Calu3 (cell line): ENCODE measurements at places on chromosomes 7 and 10. TPM values are rescaled to one million over a fixed set of nuclear protein-coding genes. Genes with fewer than 3 reads are reported as not detected.

- DNase-seq = no peak
Measured at GRCh38 chr7:26987338-26987737, 108.5 kb downstream of the HOXA1 start.

- no peak for DNase-seq
Measured at GRCh38 chr7:35676211-35676610, 18.7 kb downstream of the HERPUD2 start.

GRCh38 chr7:149787428-149788299, 14.3 kb upstream of the ZNF467 start:
- DNase-seq = no peak

GRCh38 chr10:97687785-97688781, 1.0 kb upstream of the AVPI1 start:
- DNase-seq = no peak

- DNase-seq = no peak
Measured at GRCh38 chr7:35386816-35387706, 133.2 kb upstream of the TBX20 start.

DNA sequence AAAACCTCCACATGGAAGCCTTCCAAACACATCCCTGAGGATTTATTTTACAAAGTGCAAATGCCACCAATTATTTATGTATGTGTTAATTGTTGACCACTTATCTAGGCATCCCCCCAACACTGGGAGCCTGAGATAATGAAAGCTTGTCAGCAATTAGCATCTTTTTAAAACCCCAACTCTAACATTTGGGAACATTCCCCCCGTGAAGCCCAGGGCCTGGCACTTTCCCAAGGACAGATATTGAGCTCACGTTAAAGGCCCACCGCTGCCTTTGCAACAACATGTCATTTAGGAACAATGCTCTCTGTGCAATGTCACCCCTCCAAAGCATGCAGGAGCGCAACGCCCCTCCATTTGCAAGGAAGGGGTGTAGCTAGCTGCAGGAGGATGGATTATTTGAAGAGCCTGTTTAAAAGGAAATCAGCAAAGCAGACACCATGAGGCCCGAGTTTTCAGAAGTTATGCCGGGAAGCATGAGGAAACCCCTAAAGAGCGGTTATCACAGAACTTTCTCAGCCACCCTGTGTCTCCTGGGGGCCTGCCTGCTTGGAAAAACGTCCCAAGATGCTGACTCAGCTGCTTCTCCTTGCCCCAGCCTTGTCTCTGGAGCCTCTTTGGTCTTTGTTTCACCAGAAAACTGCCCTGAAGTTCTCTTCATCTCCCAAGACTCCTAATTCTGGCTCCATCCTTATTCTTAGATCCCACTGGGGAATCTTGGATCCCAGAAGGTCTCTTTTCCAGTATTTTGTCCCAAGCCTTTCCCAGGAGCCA, 444.1 kb downstream of the GRID1 start:
- no peak for DNase-seq

DNA sequence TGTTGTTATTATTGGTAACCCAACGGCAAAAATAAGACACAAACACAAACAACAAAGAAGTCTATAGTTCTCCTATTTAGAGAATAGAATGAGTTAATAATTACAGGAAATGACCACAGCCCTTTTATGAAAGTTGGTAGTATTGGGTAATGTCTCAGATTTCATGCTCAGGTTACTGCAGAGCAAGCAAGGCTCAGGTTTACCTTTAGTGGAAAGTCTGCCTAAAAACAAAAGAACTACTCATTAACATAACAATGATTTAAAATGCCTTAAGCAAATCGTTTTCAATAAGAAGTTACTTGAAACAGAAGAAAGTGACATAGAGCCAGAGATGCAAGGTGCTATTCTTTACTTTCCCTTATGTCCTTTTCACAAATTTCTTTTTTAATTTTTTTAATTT, 441.2 kb downstream of the PLXDC2 start:
- no peak for DNase-seq

- DNase-seq = no peak
Measured at GRCh38 chr10:78426181-78426580, 392.5 kb downstream of the RPS24 start.

- no peak for DNase-seq
Measured at GRCh38 chr10:49617121-49618020, 3.5 kb downstream of the CHAT start.

DNA sequence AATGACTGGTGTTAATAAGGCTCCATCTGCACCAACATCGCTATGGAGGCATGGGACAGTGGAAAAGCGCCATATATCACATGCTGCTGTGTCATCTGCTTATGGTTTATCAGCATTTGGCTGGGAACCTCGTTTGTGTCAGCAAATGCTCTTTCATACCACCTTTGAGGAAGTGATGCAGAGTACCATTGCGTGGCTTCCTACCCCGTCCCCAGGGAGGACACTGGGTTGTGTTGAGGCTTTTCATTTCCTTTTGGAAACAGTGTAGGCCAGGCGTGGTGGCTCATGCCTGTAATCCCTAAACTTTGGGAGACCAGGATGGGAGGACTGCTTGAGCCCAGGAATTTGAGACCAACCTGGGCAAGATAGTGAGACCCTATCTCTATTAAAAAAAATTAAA, 6.8 kb downstream of the TACR2 start:
- no peak for DNase-seq

DNA sequence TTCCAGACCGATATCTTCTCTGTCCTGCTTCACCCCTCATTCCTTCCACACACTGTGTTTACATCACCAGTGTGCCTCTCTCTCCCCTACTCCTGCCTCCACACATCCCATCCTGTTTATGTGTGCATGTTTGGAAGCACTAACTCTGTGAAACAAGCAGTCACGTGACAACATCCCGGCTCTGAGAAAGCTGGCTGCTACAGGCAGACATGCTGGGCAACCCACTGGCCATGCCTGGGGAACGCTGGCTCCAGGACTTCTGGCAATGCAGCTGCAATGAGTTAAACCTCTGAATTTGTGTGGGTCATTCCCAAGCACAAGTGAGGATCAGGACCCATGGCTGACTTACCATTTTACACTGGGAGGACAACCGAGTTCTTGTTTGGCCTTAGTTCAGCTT, 74.0 kb downstream of the WNT2 start:
- DNase-seq = no peak

- no peak for DNase-seq
Measured at GRCh38 chr7:143914938-143915652, 13.1 kb upstream of the TCAF1 start.

DNA sequence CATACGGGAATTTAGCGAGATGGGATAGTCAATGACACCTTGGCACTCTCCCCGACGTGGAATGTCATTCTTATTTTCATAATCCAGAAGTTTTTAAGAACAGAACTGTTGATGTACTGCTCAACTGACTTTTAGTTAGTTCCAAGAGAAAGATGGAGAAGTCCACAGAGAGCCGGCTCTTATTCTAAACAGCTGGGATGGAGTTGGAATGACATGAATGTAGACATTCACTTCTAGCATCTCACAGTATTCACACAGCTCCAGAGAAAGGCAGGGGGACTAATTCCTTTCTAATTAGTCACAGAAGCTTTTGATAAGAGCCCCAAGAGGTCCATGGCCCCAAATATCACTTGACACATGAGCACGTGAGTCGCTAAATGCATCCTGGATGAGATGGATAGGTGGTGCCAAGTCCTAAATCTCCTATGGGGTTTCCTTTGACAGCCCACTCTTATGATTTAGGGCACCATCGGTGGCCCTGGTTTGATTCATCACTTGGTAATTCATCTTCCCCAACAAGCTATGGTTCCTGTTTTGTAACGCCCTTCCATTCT, 420.3 kb upstream of the AUTS2 start:
- DNase-seq = no peak

- peak; percentile 56 for DNase-seq
Measured at GRCh38 chr10:133379152-133379800, at the start of gene PAOX. Gene PAOX, plus strand, starts transcription at chr10:133379262. Its CDS starts 55 bp downstream, at chr10:133379317.

GRCh38 chr10:67834375-67834774, 3.6 kb downstream of the DNAJC12 start:
- DNase-seq = no peak

DNA sequence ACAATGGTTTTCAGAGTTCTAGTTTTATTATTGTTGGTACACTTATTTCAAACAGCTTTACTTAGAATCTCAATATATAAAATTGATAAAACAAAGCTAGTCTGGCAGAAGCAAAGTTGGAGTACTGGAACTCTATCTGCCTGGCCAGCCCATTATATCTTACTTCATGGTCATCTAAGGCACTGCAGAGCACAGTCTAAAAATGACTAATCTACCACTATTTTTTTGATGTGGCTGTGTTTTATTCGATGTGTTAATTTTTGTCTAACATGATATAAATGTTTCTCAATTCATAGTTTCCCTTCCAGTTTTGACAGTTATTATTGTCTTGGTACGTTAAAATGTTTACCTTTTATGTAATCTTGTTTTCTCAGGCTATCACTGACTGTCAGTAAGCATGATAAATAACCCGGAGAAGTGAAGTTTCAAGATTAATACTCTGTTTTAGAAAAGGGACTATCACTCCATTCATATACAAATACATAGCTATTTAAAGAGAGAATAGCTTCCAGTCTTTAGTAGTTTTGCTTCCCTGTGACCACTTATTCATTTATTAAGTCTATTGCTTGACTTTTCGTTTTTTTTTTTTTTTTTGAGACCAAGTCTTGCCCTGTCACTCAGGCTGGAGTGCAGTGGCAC, 60.6 kb upstream of the CSTF2T start:
- DNase-seq = no peak

GRCh38 chr7:16644636-16645592, 640 bp downstream of the ANKMY2 start:
- DNase-seq = peak; percentile 66

DNA sequence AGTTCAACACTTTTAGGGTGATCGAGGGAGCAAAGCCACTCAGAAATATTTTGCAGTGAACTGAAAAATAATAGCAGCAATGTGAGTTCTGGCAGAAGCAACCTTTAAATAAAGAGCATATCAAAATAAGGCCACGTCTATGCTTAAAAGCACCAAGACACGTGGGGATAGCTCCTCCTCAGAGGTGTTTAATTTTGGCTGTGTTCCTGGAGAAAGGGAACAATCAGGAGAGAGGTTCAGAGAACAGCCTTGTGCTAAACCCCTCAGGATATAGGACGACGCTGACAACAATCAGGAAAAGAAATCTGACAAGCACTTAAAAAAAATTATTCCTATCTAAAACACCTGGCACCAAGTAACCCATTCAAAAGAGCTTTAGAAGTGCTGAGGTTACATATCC, 471.9 kb upstream of the CELF2 start:
- DNase-seq = no peak

DNA sequence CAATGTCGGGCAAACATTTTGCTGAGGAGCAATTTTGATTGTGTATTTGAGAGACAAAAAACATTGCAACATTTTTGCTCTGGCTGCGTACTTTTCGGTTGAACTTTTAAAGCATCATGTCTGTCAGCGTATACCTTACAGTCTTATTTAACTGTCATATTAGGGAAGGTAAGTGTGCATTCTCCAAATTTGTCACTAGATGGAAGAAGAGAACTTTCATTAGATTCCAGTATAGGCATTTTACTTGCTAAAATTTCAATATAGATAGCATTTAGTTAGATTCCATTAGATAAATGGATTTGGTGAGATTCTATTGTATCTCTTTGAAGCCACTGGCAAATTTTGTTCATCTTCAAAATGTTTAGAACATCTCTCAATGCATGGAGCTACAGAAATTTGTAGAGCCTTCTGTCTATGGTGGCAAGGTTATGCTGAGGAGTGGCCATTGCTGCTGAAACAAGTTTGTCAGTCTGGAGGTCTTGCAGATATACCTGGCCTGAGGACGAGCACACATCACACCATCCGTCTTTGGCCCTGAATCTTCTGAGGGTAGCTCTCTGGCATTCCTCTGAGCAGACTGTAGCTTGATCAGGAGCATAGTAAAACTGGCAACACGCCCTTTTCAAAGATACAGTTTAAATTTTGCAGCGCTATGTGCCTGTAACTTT, 437.5 kb upstream of the MBL2 start:
- no peak for DNase-seq

DNA sequence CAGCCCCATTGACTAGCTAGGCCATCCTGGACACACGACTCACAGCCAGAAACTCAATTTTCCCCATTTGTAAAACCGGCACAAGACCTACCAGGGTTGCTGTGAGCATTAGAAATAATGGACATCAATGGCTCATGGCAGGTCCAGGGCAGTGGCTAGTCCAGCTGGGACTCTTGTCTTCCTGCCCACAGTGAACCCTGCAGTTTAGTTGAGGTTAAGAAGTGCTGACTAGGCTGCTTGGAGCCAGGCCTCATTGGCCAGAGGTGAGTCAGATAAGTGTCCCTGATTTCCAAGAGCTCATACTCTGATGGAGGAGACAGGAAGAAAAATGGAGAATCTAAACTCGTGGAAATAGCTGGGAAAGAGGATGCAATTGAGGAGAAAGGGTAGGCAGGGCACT, 123.4 kb upstream of the ZNF92 start:
- DNase-seq = no peak

- DNase-seq = no peak
Measured at GRCh38 chr10:77618117-77618516, 19.5 kb downstream of the KCNMA1 start.

GRCh38 chr7:74674166-74674565, 16.6 kb downstream of the GTF2I start:
- no peak for DNase-seq

DNA sequence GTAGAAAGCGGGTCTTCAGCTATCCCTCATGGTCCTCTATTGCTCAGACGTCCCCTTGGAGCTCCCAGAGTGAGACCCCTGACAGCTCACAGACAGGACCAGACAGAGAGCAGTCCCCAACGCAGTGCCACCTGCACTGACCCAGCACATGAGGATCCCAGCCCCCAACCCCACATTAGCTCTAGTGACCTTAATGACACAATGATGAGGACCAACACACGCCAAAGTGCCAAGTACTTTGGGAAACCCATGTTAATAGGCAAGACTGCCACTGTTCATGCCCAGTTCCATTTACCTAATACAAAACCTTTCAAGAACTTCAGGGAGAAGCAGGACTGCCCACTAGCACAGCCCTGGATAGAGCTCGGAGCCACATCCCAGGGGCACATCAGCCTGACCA, 5.7 kb upstream of the GRB10 start:
- no peak for DNase-seq

- DNase-seq = no peak
Measured at GRCh38 chr10:69668721-69669120, 38.7 kb downstream of the FAM241B start.

- no peak for DNase-seq
Measured at GRCh38 chr7:110568388-110568787, 522.5 kb upstream of the LRRN3 start.

The LRMDA gene
- 5.5 and 7.6 TPM in 2 replicates for total RNA-seq

The LRRTM3 gene
- total RNA-seq = not detected in 2 replicates

The ODAD2 gene
- total RNA-seq = 0.20 and 0.61 TPM in 2 replicates

The FOXP2 gene
- total RNA-seq = 1.6 and 2.5 TPM in 2 replicates

The WNT2 gene
- total RNA-seq = not detected in 2 replicates

The VAX1 gene
- not detected in 2 replicates for total RNA-seq

The TEX47 gene
- total RNA-seq = not detected in 2 replicates

The MSS51 gene
- 2.9 and 3.3 TPM in 2 replicates for total RNA-seq
